IMR-90 (cell line): ENCODE measurements at places on chromosomes 1 and 21. TPM values are rescaled to one million over a fixed set of nuclear protein-coding genes. Genes with fewer than 3 reads are reported as not detected.

DNA sequence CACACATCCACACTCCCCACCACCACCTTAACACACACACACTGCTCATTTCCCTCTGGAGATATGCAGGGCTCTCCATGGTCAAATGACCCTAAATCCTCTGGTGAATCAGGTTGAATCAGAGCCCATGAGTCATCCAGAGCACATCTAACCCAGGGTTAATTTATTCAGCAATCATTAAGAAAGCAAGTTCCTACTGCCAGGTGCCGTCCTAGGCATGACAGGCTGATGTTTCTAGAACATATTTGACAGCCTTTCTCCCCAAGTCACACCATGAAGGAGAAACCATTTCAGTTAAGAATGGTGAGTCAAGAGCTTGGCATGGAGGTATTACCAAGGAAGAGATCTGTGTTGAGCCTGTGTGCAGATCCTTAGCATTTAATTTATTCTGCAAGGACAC, 194.3 kb upstream of the CAMK1G start:
- H3K27me3 ChIP-seq, result no peaks in the 10 kb centered on the region
- no peak overlapping the region for H3K4me3 ChIP-seq
- H3K4me1 ChIP-seq, result peaks cover 16% of the 10 kb centered on the region
- 0 out of 2 replicates have a peak overlapping the region, but pooled peaks have one; percentile 18 for H3K27ac ChIP-seq

- DNase-seq, result no peak
- H3K36me3 ChIP-seq, result no peaks in the 10 kb centered on the region
- H3K4me3 ChIP-seq, result no peak overlapping the region
- no peak overlapping the region for H3K27ac ChIP-seq
- peaks cover 27% of the 10 kb centered on the region for H3K27me3 ChIP-seq
- H3K4me1 ChIP-seq, result peaks cover 3% of the 10 kb centered on the region; the same call in 1 of the 2 replicates
Observed at GRCh38 chr1:2099886-2100779, 49.9 kb downstream of the PRKCZ start.

DNA sequence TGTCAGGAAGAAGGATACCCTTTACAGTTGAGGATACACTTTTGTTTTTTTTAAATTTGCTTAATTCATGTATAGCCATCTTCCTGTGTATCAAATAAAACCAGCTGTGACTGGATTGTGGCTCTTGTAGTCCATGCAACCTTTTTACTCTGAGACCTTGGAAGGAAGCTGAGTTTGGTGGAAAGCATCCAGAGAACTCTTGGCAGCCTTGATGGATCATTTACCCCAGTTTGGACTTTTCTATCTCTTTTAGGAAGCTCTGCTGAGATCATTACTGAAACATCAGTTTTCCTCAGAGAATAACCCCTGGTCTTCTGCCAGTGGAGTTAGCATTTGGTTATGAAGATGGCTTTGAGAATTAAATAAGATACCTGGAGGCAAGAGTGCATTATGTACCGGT, 21.2 kb upstream of the APOBEC4 start:
- H3K4me1 ChIP-seq, result no peaks in the 10 kb centered on the region; the same call in 1 of the 2 replicates
- H3K4me3 ChIP-seq, result no peak overlapping the region
- H3K27ac ChIP-seq, result no peak overlapping the region
- DNase-seq, result peak; percentile 40

The PRAMEF2 gene
- not detected in 2 replicates for total RNA-seq

The ACKR1 gene
- not detected in 2 replicates for total RNA-seq
